Kidney capillary endothelial cell (primary cell): ENCODE measurements at places on chromosomes 12 and 14.

GRCh38 chr12:69662764-69663163 is 36.3 kb downstream of the BEST3 start:
- DNase-seq = no peak

DNA sequence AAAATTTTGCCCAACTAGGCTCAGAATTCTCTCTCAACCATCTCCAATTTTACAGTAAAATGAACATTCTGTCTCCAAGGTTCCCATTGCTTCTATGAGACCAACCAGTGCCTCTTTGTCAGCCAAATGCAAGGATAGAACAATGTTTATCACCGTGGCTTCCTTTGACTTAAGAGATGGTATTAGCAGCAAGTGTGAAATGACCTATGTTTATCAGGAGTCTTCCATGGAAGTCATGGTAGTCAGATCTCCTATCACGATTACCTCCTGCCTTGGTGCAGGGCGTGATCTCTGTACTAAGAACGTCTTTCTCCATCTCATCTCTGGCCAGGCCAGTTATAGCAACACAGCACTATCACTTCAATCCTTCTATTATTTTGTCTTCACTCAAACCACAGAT is 6.1 kb upstream of the BCL2L14 start:
- no peak for DNase-seq

DNA sequence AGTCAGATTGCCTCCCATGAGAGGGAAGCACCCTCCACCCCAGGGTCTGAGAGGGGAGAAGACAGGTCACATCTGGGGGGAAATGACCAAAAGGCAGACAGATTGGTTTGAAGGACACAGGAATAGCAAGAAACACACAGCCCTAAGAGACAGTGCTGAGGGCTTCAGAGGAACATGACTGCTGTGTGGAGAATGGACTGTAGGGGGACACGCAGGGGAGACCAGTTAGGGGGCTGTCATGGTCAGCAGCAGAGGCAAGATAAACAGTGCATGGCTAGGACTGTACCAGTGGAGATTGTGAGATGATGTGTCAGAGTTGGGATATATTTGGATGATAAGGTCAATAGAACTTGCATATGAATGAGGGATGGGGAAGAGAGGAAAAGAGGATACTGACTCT is 19.7 kb downstream of the SMUG1 start:
- DNase-seq = no peak

GRCh38 chr12:1488908-1489381 is 105.4 kb downstream of the FBXL14 start:
- no peak for DNase-seq

DNA sequence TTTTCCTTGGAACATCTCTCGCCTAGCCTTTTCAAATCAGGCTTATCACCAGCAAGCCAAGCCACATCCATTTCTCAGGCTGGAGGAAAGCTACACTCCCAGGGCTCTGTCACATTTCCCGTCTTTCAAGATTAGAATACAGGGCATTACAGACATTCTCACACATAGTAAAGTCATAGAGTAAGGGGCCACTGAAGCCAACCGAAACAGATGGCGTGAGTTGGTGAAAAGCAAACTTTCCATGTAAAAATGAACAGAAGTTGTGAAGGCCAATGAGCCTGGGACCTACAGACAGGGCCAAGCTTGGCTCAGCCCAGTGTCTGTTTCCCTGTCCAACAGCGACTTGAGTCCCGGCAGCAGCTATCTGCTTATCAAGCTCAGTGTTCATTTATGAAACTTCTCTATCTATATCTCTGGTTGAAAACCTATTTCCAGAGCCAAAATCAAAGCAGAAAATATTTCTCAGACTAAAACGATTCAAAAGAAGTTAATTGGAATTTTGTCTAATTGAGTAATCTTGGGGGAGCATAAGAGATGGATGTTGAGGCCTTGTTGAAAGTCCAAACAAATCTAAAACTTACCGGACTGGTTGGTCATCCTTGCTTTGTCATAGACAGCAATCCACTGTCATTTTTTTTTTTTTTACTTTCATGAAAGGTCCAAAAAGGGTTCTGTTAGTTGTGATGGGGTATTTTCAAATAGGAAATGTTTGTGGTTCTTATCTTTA is 105.6 kb downstream of the DAAM1 start:
- DNase-seq = no peak

- DNase-seq = no peak
Observed at GRCh38 chr12:62900686-62901272, 34.2 kb downstream of the PPM1H start.

GRCh38 chr12:64042911-64043310 is 179.2 kb downstream of the KICS2 start:
- no peak for DNase-seq

DNA sequence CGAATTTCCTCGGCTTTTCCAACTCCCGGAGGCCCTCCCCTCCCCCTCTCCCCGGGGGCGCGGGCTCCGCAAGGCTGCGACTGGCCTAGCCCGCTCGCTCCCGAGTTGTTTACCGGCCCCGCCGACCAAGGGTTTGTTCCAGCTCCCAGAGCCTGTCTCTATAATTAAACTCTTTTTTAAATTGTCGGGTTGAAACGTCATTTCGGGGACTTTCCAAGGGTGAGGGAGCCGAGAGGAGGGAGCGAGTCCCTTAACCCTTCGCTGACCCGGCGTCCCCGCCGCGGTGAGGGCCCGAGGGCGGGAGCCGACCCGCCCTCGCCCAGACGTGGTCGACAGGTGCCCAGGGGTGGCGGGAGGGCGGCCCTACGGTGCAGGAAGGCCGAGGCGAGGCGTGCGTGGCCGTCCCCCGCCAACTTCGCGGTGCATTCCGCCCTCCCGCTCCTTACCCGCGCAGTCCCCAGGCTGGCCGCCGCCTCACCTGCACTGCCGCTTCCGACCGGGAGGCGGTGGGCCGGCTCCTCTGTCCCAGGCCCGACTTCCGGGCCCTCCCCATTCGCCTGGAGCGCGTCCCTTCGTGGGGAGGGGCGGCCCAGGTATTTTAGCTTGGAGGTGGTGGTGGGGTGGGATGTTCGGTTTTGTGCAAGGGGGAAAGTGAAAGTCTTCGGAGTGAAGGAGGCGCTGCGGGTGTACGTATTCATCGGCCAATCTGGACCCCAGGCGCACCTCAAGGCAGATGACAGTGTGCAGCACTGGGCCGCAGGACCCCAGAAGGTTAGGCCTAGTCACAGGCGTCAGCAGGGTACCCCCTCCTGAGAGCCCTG is 2.9 kb upstream of the ZFP36L1 start:
- DNase-seq = peak; percentile 45

DNA sequence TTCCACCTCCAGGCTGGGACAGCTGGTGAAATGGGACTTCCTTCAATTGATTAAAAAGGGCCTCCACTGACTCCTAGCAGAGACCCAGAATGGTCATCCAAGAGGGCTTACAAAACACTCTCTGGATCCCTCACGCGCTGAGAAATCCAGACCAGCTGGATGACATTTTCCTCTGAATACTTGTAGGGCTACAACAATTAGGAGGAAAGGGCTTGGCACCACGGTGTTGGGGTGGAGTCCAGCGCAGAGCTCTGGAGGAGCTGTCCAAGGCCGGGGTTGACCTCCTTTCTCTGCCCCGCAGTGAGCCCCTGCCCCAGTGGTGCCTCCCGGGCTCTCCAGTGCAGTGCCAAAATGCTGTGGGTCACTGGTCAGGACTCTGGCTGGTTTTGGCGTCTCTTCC is 189.0 kb upstream of the CCND2 start:
- DNase-seq = no peak

DNA sequence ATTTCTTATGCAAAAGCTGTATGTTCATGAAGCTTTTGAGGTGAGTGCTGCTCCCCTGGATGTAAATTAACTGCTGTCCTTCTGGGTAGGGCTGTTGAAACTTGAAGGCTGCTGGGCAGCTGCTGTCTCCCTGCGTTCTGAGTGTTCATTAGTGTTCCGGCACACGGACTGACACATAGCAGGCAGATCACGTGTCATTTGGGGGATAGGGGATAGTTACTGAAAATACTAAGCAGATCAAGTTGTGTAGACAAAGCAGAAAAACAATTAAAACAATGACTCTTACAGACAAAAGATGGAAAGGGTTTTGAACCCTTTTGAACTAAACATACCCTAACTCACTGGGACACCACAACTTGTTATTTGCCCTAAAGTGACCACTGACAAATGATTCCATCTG is 82.5 kb downstream of the PRICKLE1 start:
- no peak for DNase-seq

- no peak for DNase-seq
Observed at GRCh38 chr14:66509874-66510273, 1.9 kb downstream of the GPHN start.

DNA sequence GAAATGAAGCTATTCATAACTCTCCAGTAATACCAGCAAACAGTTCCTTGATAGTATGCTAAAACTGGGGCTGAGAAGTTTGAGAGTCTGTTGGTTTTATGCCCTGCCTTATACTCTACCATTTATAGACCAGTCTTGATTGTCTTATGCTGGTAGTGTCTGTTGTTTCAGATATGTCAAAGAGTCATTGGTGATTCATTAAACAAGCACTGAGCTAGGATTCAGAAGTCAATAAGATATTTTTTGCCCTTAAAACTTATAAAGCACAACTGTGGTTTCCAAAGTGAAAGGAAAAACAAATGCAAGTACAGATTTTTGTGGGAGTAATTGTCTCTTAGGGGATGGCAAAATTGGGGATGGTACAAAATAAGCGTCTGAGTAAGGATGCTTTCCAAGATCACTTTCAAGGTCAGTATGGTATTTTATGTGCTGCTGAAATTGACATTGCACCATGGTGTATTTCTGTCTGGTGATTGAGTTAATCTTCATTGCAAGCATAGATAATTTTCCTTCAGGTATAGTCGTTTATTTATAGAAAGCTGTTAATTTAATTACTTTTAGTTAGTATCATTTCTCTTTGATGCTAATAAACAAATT is 289.5 kb upstream of the E2F7 start:
- DNase-seq = no peak

DNA sequence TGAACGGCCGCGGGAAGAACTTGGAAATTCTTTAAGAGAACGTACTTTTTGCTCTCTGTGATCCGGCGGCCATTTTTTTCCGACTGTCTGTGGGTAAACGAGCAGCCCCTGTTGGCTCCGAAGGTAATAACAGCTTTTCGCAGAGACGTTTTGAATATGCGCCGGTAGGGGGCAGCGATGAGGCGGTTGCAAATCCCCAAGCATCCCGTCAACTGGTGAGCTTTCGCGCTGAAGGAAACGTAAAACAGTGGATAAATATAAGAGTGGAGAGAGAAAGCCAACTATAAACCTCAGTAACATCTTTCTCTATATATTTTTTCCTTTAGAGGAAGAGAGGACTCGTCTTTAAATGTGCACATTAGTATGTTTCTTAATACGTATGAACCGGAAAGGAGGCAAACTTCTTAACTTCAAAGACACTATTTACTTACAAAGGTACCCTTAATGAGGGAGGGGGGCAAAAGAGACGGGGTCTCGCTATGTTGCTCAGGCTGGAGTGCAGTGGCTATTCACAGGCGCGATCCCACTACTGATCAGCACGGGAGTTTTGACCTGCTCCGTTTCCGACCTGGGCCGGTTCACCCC is 9.6 kb upstream of the NEMF start:
- peak; percentile 87 for DNase-seq

GRCh38 chr14:79383475-79383874 is 827.8 kb downstream of the DIO2 start:
- no peak for DNase-seq

DNA sequence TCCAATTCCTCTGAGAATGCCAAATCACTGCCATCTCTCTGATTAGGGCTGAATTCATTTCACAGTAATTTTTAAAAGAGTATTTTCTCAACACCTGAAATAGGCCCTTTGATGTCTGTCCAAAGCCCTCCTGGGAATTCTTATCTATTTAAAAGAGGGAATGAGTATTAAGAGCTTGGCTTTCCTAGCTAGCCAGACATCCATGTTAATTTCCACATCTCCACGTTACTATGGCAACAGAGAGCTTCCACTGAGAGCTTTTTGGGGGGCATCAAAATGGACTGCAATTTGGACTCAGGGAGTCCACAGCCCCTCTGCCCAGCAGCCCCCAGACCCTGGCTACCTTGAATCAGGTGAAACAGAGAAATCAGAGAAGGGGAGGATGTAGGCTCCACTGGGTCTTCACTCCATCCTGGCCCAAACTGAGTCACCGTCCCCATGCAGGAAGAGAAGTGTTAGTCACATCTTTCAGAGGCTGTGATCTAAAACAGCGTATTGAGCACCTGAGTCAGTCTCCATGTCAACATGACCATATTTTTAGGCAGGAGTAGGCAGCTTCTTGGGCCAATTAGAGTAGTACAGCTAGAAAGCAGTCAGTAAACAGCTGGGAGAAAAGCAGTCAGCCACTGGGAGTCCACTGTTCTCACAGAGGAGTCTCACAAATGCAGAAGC is 7.0 kb upstream of the FICD start:
- peak; percentile 73 for DNase-seq

DNA sequence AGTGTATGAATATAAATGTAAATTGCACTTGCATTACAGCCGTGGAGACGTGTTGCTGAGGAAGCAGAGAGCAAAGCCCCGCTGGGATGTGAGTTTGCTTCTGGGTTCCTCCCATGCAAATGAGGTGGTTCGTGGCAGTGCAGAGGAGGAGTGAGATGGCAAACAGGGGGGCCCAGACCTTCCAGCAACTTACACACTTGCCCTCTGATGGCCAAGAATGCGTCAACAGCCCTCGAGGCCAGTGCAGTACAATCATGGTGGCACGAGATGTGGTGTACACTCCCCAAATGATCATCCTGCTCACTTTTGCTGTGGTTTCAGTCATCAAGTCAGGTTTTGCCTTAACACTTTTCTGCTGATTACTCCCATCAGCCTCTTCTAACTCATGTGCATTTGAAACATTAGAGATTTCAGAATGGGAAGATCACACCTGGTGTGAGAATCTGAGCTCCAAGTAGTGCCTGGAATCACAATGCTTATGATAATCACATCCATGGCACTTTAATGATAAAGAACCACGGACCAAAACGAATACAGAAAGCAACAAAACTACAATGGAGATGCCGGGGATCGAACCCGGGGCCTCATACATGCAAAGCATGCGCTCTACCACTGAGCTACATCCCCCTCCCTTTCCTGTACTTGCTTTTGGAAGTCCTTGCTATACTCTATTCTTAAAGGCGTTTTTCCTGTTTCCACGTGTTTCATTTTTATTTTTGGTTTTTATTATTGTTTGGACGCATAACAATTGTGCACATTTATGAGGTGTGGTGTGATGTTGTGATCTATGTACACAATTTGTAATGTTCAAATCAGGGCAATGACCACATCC is 7.0 kb upstream of the UBC start:
- peak; percentile 63 for DNase-seq

GRCh38 chr14:44966601-44967336 is 4.8 kb downstream of the TOGARAM1 start:
- DNase-seq = no peak

- no peak for DNase-seq
Observed at GRCh38 chr14:75144944-75145343, 18.1 kb upstream of the NEK9 start.

- DNase-seq = no peak
Observed at GRCh38 chr14:60863249-60863648, 117.6 kb downstream of the TRMT5 start.

DNA sequence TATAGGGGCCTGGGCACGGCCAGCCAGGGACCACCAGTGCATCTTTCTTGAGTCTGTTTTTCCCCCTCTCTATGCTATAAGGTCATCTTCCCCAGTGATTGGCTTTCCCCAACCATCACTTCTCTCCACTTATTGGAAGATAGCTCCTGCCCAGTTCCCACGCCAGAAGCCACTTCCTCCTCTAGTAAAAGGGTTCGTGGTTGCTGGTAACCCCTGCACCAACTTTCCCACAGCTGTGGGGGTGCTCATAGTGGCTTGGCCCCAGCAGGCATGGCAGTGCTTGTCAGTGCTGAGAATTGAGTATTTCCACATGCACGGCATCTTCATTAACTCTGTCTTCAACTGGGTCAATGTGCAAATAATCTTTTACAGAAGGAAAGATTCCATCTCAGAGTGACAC is 215.4 kb downstream of the FOXN3 start:
- DNase-seq = no peak
